ENCODE measurements at places on chromosomes 2 and 18.

DNA sequence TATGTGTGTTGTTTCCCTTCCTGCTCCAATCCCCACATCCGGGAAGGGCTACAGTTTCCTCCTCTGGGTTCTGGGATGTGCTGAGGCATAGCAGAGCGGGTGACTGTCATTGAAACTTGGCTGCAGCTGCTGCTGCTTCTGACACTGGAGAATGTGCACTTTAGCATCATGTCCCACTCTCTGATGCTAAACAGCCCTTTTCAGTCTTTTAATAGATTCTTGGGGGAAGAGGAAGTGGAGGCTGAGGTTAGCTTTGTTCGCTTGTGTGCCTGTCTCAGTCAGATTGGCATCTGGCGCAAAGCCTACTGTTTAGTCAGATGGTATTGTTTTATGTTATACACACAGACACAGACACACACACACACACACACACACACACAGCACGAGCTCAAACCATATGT, 136.5 kb upstream of the RND3 start:
- no peak for DNase-seq

DNA sequence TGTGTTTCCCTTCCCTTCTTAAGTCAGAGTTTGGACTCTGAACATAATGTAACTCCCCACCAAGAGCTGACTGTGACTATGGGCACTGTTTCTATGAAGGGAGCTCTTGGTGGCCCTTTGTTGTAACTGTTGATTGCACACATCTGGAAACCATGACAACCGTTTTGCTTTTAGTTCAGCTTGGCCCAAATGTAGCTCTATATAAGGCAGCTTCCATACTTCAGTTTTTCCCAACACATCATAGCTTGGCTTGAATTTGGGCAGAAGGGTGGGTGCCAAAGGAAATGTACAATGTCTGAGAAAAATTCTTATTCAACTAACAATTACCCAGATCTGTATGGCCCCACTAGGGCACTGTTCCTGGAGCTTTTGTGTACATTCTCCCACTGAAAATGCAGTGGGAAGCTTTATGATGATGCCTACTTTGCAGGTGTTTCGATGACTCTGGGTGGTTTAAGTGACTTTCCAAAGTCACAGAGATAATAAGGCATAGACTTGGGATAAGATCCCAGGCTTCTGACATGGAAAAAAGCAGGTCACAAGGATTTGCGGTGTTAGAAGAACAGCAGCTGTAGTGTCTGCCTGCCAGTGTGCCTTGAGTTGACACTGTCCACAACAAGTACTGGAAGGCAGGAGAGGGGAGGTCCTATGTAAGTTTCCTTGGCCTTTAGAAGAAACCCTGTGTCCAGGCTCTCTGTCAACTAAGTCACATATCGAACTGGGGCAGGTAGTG, 2.4 kb upstream of the CETN1 start:
- DNase-seq: no peak

DNA sequence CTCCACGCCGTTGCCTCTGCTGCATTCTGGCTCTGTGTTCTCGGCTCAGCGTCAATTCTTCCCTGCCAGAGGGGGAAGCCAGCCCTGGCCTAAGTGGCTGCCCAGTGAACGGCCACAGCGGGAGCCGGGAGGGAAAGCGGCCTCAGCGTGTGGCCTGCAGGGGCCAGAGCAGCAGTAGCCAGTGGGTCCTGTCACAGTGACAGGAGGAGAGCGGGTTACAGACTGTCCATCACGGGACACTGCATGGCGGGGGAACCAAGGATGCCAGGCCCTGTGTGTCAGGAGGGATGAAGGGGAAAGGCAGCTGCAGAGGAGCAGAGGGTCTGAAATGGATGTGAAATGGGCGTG, 39.7 kb downstream of the PDIA6 start:
- DNase-seq: no peak

DNA sequence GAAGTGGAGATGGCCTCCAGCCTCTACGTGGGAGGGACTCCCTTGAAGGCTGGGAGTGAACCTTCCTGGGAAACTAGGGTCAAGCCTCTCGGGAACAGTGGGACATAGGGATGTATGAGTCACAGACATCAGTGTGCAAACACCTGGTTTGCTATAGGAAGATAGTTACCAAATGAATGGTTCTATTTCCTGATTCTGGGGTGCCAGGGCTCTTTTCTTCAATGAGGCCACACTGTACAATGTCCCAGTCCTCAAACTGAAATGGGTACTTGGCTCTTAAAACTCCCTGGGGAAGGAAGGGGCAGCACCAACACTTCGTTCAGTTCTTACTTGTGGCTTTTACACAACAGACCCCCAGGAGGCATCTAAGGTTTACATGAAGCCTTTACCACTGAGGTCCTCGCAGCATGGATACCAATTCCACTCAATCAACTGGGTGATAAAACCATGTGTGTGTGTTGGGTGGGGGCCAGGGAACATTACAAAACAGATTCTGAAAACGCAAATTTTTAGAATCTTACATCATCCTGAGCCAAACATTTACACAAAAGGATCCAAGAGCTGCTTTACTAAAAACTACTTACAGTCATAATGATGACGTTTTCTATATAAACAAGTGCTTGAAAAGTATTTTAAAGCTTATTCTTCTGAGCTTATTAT, 10.4 kb downstream of the ERFE start:
- DNase-seq: no peak

GRCh38 chr18:33231474-33232317, 208.8 kb downstream of the CCDC178 start:
- DNase-seq: peak; percentile 57

GRCh38 chr2:213121690-213122089, 29.7 kb downstream of the IKZF2 start:
- DNase-seq: no peak

DNA sequence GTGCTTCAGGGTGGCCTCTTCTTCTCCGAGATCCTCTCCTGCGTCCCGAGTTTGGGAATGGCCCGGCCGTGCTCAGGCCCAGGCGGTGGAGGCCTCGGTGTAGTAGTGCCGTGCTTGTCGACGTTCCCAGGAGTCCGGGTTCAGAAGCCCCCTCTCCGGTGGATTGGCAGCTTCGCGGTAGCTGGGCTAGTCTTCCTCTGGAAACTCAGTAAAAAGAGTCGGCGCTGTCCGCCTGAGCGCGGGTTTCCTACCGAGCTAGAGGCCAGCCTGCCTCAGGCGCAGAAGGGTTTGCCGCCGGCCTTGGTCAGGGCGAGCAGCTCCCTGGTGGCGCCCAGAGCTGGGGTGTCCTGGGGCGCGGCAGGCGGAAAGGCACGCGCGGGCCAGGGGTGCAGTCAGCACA, 3.2 kb downstream of the RALBP1 start:
- no peak for DNase-seq

DNA sequence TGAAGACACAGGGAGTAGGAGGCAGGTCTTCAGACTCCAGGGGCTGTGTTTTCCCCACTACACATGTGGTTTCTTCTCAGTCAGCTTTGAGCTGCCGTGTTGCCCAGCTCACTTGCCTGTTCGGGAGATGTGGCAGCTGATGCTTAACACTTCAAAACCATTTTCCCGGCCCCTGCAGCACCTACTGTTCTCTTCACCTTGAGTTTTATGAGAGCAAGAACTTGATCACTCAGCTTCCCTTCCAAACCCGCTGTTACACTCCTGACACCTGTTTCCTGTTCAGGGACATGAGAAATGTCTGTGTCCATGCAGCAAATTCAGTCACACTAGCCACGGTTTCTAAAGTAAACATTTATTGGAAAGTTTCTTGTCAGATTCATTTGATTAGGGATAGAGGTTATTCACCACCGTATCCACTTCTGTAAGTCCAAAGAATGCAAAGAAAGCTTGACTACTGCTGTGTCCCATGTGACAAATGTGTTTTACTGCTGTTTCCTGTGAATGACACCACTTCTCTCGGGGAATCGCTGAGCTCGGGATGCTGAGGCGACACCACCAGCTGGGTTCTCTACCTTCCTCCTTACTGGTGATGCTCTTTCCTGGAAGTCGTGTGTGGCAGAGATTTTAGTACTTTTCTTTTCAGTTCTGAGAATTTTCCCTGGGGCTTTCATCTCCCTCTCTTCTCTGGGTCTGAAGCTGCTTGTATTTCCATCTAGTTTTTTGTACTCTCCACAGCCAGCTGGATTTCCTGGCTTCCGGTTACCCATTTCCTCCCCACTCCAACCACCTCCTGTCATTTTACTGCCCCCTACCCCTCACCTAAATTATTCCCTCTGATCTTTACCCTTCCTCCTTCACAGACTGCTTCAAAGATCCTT, 91.7 kb downstream of the KLF7 start:
- peak; percentile 32 for DNase-seq

GRCh38 chr2:23506531-23507266, 121.7 kb downstream of the KLHL29 start:
- DNase-seq: no peak

DNA sequence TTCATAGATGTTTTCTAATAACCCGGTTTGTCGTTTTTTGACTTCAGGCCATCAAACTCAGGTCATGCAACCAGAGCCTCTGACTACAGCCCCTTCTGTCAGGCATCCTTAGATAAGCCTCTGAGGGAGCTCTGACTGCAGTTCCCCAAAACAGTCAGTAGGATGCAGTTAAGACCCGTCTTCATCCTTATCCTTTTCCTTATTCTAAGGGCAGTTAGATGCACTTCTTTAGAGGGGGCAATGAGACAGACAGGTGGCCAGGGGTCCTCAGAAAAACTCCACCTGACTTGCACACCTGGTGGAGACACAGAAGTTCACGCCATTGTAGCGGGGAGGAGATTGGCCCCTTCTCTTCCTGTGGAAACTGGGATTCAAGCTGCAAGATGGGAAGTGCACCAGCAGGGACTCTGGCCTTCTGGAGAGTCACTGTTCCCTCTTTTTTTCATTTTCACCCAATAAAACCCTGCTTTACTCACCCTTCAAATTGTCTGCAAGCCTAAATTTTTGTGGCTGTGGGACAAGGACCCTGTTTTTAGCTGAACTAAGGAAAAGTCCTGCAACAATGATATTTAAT, 104.8 kb upstream of the TFPI start:
- no peak for DNase-seq

- no peak for DNase-seq
These were observed 34.2 kb downstream of the SMAD4 start for GRCh38 chr18:51064256-51064655.

- DNase-seq: no peak
These were observed 38.7 kb downstream of the NYAP2 start for GRCh38 chr2:225438248-225438647.

- no peak for DNase-seq
These were observed 122.8 kb downstream of the OSBPL1A start for GRCh38 chr18:24274837-24275236.

DNA sequence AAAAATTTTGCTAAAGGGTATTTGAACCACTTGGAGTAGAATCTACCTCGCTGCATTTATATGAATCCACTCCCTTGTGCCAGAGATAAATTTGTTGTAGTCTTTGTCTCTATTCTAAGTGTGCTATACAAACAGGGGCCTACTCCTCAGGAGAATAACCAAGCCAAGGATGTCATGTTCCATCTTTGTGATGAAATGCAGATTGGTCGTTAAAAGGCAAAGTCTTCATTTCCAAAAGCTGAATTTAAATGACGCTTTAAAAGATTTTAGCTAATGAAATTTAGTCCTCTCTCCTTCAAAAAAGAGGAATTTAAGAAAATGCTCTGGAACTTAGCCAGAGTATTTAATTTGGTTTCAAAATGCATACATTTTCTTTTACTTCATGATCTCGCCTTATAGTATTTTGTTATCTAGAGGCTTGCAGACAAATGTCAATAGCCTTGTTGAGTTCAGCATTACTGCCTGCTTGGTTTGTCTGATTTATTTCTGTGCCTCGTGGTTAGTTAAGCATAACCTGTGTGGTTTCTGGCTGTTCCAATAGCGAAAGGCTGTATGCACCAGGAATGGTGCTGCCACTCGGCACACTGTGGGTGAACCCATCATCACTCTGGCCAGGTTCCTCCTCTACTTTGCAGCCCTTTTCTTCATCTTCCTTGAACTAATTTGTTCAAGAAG, 417.6 kb downstream of the ZNF521 start:
- no peak for DNase-seq

- no peak for DNase-seq
These were observed 36.8 kb upstream of the TRAPPC8 start for GRCh38 chr18:31979714-31980113.

GRCh38 chr2:61721382-61721781, 132.5 kb downstream of the FAM161A start:
- DNase-seq: no peak

DNA sequence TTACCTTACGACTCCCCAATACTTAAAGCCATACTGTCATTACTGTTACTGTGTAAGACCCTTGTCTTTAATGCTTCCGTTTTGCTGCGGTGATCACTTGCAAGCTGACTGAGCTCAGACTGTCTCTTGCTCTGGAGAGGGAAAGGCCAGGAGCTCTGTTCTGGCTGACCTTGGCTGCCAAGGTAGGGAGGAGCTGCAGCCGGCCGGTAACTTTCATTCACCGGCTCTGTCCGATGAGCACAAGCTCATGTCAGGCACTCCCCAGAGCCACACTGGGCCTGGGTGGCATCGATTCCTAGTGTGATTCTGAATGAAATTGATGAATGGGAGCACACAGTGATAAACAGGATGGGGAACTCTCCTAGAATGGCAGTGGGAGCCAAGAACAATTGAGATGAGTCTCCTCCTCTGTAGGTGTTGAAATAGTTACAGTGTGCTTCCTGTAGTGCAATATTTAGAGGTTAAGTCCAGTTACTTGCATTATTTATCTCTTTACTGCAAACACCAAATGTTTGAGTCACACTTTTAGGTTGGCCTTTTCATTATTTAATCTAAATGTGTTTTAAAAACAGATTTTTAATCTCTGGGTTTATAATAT, 100.9 kb downstream of the ATP9B start:
- no peak for DNase-seq

DNA sequence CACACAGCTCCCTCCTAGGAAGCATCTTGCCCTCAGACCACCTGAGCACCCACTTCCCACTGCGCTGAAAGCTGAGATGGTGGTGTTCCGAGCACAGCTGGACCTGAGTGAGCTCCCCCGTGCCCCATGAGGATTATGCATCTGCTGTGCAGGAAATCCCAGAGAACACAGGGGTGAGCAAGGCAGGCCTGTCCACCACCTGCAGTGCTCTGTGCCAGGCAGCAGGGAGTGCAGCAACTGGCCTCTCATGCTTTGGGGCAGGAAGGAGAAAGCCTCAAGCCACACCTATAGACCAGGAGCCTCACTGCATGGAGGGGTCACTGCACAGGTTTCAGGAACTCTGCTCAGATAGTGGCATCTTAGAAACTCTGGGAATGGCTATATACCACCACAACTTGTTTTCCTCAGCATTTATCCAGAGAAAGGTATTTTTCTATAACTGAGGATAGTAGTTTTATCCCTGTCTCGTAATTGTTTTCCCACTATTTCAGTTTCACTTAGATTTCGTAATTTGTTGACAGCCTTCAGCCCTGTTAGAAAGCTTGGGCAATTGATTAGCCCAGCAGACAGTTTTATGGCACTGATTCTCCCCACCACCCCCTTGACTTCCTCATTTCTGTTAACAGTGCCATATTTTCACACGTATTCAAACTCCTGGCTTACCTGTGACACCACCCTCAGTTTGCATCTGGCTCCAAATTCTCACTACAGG, 144.3 kb upstream of the DAPL1 start:
- DNase-seq: no peak

GRCh38 chr2:227033471-227034148, 130.4 kb downstream of the COL4A4 start:
- DNase-seq: peak; percentile 39

- DNase-seq: no peak
These were observed 164.6 kb downstream of the TPO start for GRCh38 chr2:1577846-1578245.

All from activated naive CD8-positive, alpha-beta T cell treated with anti-CD3 and anti-CD28 coated beads, Interleukin-2, amount 50 U/mL, for 24 hours (primary cell).